Ureter (tissue), 1 donor: ENCODE measurements at places on chromosomes 2 and 18. TPM values are rescaled to one million over a fixed set of nuclear protein-coding genes. Genes with fewer than 3 reads are reported as not detected.
A peak's percentile ranks its signal among the peaks of the same experiment; 100 is the strongest.

The EMILIN2 gene
- 17.5 TPM for total RNA-seq

The FNDC4 gene
- 3.7 TPM for total RNA-seq

The IL36RN gene
- total RNA-seq, result not detected

DNA sequence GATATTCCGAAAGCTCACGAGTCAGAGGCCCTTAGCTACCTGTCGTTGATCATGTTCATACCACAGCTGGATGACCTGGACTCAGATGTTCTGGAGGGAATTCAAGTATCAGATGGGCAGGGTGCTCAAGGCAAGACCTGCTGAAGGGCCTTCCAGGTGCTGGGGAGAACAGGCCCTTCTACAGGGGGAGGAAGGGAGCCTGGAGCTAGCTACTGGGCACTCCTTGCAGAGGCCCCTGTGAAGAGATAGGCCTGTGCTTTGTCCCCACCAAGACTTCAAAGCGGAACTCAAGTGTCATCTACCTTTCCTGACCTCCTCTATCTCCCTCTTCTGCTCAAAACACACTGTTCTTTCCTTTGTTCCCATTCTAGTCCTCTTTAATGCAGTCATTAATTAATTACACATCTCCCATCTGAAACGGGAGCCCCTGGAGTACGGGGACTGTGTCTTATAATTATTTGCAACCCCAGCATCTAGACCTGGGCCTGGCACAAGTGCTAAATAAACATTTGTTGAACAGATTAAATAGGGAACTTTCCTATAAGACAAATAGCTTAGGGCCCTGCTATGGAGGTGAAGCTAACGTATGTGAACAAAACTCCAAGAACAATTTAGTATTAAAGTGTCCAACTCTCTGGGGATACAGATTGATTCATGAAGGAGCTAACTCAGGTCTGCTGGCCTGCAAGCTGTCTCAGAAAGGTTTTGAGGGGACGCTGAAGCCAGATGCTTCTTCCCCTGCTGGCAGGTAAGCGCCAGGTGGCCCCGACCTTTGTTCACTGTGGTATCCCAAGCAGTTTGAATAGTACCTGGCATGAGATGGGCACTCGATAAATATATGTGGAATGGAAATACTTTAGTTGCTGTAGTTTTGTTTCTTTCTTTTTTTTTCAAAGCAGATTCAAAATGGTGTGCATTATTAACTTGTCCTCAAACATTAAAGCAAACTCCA, 22.0 kb downstream of the RHOB start:
- peak; percentile 34 for DNase-seq

DNA sequence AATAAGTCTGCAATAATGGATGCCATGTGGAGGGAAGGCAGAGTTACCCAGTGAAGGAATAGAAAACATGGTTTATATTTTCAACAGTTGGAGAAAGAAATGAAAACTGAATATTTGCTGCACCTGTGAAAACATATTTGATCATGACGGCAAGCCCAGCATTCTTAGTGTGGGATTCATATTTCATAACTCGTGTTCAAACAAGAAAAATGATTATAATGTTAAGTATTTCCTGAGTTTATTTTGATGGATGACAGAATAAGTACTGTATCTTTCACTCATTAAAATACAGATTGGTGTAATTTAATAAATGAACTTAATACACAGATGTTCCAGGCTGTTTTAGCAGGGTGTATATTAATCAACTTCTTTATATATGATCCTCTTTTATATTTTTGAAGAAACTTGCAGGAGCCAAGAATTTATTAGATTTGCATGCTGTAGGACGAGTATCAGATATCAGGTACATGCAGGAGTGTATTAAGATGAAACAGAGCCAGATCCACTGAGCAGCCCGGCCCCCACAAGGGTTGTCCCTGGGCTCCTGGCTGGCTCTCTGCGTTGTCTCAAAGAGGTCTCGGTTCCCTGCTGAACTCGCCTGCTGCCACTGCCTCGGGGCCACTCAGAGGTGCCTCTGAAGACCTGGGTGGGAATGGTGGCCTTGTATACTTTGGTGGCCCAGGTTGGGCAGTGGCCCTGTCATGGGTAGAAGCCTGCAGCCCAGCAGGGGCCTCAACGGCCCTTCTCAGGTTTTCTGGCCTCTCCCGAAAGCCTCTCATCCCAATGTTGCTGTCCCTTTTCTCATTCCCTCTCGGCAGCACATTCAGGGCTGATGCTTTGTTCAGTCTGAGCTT, 95.0 kb upstream of the LDAH start:
- DNase-seq, result peak; percentile 41

- DNase-seq, result no peak
These were observed 20.6 kb downstream of the NPAS2 start for GRCh38 chr2:100840519-100840918.

- DNase-seq, result no peak
These were observed 798 bp downstream of the TANC1 start for GRCh38 chr2:158969162-158969714.

DNA sequence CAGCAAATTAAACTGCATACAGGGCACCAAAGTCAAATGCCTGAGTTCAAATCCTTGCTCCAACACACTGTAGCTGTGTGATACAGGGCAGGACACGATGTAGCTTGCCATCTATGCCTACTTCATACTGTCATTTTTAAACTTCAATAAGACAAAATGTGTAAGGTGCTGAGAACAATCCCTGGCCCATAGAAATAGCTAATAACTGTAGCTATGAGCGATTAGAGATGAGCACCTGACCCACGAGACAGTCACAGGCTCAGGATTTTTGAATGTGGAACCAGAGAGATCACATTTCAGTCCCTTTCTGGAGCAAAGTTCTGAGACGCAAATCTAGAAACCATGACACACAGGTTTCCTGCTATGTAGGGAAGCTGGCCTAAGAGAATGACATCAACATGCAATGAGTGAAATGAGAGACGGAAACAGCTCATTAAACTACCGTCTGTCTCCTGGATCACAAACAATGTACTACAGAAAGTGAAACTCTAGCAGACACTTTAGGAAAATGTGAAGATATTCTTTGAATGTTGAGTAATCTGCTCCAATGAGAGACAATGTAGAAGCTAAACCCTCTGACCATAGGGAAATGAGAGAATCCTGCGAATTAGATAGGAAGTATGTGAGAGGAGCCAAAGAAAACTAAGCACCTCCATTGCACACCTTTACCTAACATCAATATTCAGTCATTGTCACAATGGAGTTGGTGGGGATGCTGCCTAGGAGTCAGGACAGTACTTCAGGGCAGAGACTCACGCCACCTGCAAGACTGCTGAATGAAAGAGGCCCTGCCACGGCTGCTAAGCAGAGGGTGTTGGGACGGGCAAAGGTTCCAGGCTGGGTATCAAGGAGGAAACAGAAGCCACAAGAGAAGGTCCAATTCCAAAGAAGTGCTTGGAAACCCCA, 25.5 kb downstream of the B4GALT6 start:
- DNase-seq, result no peak

GRCh38 chr2:207792244-207792785, 22.6 kb upstream of the FZD5 start:
- DNase-seq, result no peak

GRCh38 chr2:77521931-77522470, at the start of gene LRRTM4:
Gene LRRTM4 (minus strand): TSS chr2:77522376.
- no peak for DNase-seq

GRCh38 chr18:42183746-42184145, 228.7 kb downstream of the PIK3C3 start:
- no peak for DNase-seq

DNA sequence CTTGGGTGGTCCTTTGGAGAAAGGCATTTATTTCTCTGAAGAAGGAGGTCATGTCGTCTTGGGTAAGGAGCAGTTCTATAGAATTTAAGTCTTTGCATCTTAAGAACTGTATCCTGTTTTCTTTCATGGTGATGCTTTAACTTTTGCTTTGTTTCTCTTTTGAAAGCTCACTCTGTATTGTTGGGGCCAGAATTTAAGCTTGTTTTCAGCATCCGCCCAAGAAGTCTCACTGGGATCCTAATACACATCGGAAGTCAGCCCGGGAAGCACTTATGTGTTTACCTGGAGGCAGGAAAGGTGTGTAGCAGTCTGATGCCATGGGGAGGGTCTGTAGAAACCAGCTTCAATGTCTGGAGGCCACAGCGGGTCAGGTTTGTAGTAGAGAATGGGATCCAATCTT, 64.7 kb upstream of the TTC39C start:
- no peak for DNase-seq
